ENCODE measurements at places on chromosomes 3 and 15. TPM values are rescaled to one million over a fixed set of nuclear protein-coding genes. Genes with fewer than 3 reads are reported as not detected.

Gene COL6A5
- not detected for total RNA-seq

Gene CSK
- 14.0 TPM for total RNA-seq

Gene WHAMM
- 9.6 TPM for total RNA-seq

Gene CHRNA3
- 1.9 TPM for total RNA-seq

DNA sequence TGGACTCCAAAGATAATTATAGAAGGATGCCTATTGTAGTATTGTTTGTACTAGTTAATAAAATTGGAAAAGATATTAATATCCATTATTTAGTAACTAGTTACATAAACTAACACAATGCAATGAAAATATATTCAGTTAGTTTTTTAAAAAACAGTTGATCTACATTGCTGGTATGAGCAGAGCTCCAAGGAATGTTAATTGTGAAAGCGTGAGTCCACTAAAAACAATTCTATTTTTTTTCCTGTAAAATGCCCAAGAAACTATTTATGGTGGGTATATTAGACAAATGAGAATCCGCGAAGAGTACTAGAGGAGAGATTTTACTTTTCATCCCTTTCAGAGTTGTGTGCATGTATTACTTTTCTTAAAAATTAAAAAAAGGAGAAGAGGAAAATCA, 104.3 kb downstream of the MCTP2 start:
- H3K4me1 ChIP-seq: no peaks in the 10 kb centered on the region
- H3K36me3 ChIP-seq: no peaks in the 10 kb centered on the region
- H3K27me3 ChIP-seq: no peaks in the 10 kb centered on the region
- no peak for DNase-seq

GRCh38 chr3:54736459-54736858, 191.4 kb downstream of the LRTM1 start:
- no peaks in the 10 kb centered on the region for H3K4me1 ChIP-seq
- H3K27me3 ChIP-seq: no peaks in the 10 kb centered on the region
- peak; percentile 57 for DNase-seq
- H3K36me3 ChIP-seq: no peaks in the 10 kb centered on the region
- no peak overlapping the region for H3K4me3 ChIP-seq

GRCh38 chr3:33075995-33076394, 21.0 kb downstream of the GLB1 start:
- H3K36me3 ChIP-seq: peaks cover 8% of the 10 kb centered on the region
- no peak for DNase-seq
- H3K4me1 ChIP-seq: peaks cover 5% of the 10 kb centered on the region

- DNase-seq: no peak
- no peak overlapping the region for H3K27ac ChIP-seq
- H3K4me3 ChIP-seq: no peak overlapping the region
These were observed 143.6 kb upstream of the PFN2 start for GRCh38 chr3:150114273-150114672.

- no peak overlapping the region for H3K4me3 ChIP-seq
- no peak overlapping the region for H3K27ac ChIP-seq
- no peaks in the 10 kb centered on the region for H3K4me1 ChIP-seq
- H3K27me3 ChIP-seq: no peaks in the 10 kb centered on the region
These were observed 1209.3 kb downstream of the NSUN3 start for GRCh38 chr3:95272166-95272565.

GRCh38 chr3:65597226-65597951, 441.3 kb downstream of the MAGI1 start:
- DNase-seq: no peak
- no peaks in the 10 kb centered on the region for H3K27me3 ChIP-seq
- peaks cover 18% of the 10 kb centered on the region for H3K4me1 ChIP-seq
- no peaks in the 10 kb centered on the region for H3K36me3 ChIP-seq
- peak overlapping the region; percentile 50 for H3K4me3 ChIP-seq

DNA sequence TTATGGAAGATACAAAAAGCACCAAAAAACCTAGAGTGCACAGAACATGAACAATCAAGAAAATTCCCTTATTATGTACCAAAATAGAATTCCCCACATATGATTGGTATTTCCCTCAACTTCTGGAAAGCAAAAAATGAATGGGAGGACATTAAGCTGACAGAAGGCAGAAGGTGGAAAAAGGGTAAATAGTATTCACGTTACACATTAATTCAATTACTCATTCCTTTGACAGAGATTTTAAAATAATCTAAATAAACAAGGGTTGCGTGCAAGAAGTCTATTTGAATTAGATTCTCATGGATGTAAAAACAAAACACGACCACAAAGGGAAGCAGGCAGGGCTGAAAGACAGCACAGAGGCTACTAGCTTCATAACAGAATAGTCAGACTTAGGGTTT, 260.5 kb upstream of the ZPLD1 start:
- no peaks in the 10 kb centered on the region for H3K36me3 ChIP-seq
- H3K4me3 ChIP-seq: no peak overlapping the region
- H3K27me3 ChIP-seq: no peaks in the 10 kb centered on the region
- peak overlapping the region; percentile 16 for H3K27ac ChIP-seq

- H3K36me3 ChIP-seq: no peaks in the 10 kb centered on the region
- H3K27me3 ChIP-seq: no peaks in the 10 kb centered on the region
- H3K4me3 ChIP-seq: no peak overlapping the region
These were observed 117.7 kb downstream of the POLR2M start for GRCh38 chr15:57824186-57824585.

All from esophagus muscularis mucosa (tissue), 4 donors.